ENCODE measurements at places on chromosomes 2 and 18. TPM values are rescaled to one million over a fixed set of nuclear protein-coding genes. Genes with fewer than 3 reads are reported as not detected.

DNA sequence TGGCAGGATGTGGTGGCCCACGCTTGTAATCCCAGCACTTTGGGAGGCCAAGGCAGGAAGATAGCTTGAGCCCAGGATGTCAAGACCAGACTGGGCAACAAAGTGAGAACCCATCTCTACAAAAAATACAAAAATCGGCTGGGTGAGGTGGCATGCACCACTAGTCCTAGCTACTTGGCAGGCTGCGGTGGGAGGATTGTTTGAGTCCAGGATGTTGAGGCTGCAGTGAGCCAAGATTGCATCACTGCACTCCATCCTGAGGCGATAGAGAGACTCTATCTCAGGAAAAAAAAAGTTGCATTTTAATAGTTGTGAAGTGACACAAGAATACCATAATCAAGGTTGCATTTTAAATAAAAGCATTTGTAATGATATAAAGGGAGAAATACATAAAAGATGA lies 124.1 kb upstream of the SLC38A11 start:
- DNase-seq: no peak

The LOXHD1 gene
- not detected for total RNA-seq

The POTEJ gene
- not detected for total RNA-seq

DNA sequence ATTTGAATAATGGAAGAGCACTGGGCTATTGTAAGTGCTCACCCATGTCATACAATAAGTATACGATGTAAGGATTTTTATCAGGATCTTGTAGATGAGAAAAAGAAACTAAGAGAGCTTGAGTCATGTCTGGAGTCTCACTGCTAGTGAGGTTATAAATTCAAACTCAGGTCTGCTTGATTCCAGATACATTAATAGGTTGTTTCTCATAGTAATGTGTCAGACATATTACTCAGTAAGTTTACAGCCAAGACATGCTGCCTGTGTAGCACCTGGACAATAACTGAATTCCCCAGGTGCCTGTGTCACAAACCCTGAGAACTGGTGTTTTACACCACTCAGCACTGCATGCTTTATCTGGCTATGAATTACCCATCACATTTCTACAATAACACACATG lies 216.9 kb upstream of the LRP1B start:
- no peak for DNase-seq

DNA sequence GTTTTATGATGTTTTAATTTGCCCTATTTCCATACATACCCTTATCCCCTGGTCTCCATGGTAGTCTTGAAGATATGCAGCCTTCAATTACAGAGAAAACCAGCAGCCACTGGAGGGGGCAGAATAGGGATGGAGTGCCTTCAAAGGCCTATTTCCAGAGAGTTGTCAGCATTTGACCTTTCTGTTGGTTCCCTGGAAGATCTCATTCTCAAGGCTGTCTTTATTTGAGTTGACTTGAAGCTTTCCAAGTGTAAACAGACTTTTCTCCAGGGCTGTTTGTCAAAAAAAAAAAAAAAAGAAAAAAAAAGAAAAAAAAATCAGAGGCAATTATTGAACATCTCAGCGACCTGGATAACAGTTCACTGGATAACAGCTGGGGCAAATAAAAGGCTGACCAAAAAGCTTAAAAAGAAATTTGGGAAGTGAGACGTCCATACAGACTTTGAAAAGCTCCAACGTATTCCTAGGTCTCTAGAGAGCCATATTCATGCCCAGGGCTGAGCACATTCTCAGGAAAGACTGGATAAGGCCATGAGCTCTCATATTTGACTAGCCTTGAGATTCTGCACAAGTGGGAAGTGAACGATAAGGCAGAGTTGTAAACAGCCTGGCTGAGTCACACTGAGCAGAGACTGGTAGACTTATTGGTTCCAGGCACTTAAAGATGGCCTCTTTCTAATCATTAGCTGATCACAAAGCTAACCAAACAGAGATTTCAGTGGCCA lies 126.6 kb downstream of the VAPA start:
- no peak for DNase-seq

The SIX3 gene
- not detected for total RNA-seq

DNA sequence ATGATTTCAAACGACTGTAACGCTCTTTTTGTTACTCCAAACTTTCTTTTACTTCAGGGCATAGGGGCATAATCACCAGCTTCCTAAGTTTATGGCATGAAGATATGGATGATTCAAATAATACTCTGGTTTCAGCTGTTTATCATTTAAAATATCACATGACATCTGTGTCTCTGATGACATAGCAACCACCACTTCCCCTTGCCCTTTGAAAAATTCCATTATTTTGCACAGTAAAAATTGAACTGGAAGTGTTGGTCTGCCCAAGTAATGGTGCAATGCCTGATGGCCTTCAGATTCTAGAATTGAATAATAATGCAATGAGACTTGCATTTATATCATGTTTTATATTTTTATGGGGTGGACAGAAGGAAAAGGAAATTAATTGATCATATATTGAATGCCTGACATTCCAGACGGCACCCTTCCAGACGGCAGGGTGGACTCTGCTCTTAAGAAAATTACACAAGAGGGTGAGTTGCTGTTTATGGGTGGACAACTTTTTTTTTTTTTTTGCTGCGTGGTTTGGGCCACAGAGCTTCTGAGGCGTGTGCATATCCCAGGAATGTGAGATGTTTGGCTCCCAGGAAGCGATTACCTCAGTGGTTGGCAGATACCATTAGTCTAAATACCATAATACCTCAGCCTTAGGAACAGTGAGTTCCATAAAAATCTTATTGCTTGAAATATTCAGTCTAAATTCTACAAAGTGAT lies 101.7 kb upstream of the ZNF521 start:
- peak; percentile 48 for DNase-seq

GRCh38 chr2:609449-609848 lies 67.8 kb downstream of the TMEM18 start:
- DNase-seq: no peak

- no peak for DNase-seq
These were observed at the start of gene TRABD2A for GRCh38 chr2:84880645-84881521. Gene TRABD2A (minus strand): TSS chr2:84881084. CDS start chr2:84881039, 45 bp downstream.

GRCh38 chr2:39837856-39838453 lies 58.9 kb upstream of the THUMPD2 start:
- no peak for DNase-seq

The POMC gene
- total RNA-seq: 4.5 TPM

GRCh38 chr2:139067072-139067471 lies 286.9 kb upstream of the NXPH2 start:
- DNase-seq: no peak

DNA sequence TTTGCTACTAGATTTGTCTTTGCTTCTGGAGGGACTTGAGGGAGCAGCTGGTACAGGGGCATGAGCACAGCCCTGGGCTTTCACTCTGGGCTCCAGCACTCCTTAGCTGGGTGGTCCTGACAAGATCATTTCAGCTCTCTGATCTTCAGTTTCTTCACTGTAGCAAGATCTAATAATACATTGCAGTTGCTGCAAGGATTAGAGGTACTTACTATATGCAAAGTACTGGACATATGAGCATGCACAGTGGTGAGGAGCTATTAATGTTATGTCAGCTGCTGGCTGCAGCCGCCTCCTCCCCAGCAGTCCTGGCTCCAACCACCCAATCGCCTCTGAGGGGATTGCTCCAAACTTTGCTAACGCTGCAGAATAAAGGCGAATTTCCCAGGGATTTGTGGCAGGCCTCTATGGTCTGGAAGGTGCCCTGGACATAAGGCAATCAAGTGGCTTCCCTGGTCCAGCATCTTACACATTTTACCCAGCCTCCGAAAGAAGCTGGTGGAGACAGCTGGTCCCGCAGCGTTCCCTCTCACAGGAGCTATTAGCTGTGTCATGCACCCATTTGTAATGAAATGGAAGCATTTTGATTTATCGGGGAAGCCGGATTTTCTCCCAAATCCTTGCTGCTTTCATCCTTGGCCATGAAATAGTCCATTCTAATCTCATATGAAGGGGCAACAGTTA lies 96.7 kb downstream of the RHOB start:
- no peak for DNase-seq

- DNase-seq: no peak
These were observed 5.6 kb downstream of the PPP4R1 start for GRCh38 chr18:9608728-9609127.

The MOCOS gene
- 5.7 TPM for total RNA-seq

- DNase-seq: no peak
These were observed 18.1 kb upstream of the E2F6 start for GRCh38 chr2:11483806-11484617.

The PIEZO2 gene
- total RNA-seq: 7.5 TPM

The KLHL29 gene
- total RNA-seq: 7.7 TPM

- DNase-seq: no peak
These were observed 77.6 kb upstream of the OTOF start for GRCh38 chr2:26555246-26556133.

DNA sequence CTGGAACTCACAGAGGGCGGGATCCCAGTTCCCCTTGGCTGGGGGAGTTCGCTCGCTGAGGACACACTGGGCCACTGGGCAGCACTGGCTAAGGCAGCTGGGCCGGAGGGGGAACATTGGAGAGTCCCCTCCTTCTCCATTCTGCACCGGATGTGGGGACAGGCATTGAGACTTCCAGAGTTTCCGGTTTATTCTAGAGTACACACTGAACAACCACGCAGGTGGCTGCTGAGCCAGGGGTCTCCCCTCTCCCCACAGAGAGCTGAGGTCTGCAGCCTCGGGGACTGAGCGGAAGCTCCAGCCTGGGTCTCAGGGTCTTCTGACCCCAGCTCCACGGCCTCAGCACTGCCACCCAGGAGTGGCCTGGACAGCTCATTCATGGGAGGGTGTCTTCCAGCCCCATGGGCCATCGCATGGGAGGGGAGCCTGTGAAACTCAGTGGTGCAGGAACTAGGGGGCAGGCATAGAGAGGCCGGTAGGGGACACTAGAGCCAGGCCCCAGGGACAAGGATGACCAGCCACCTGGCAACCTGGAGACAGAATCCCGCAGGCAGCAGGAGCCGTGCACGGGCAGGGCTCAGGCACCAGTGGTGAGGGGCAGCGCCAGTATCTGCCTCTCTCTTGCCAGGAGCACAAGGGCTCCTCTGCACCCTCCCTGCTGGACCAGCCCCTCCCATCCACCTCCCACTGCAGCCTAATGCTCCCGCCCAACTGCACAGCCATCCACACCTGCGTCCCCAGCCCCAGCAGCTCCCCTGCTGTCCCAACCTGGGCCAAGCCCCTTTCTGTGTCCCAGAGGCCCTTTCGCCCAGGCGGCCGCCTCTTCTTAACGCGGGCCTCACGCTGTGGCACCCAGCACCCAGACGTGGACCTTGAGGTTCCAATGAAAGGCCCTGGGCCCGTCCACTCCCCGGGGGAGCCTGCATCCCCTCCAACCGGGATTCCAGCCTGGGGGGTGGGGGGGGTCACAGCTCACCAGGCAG lies 45.1 kb upstream of the GPC1 start:
- no peak for DNase-seq

Measured in epithelial cell of proximal tubule (primary cell).